ENCODE measurements at places on chromosomes 3 and 15. TPM values are rescaled to one million over a fixed set of nuclear protein-coding genes. Genes with fewer than 3 reads are reported as not detected.

Gene DUOXA2
- polyA plus RNA-seq, result not detected

Gene GABRG3
- not detected for polyA plus RNA-seq

- H3K4me3 ChIP-seq, result no peak overlapping the region
- H3K36me3 ChIP-seq, result peaks cover 5% of the 10 kb centered on the region
- H3K27ac ChIP-seq, result no peak overlapping the region
Observed at GRCh38 chr15:56839099-56839498, 79.3 kb upstream of the TCF12 start.

GRCh38 chr3:161199926-161200325 is 21.2 kb upstream of the NMD3 start:
- no peak for DNase-seq
- H3K27ac ChIP-seq, result no peak overlapping the region
- H3K4me1 ChIP-seq, result no peaks in the 10 kb centered on the region
- peaks cover 7% of the 10 kb centered on the region for H3K36me3 ChIP-seq

Gene ACKR2
- 0.18 TPM for polyA plus RNA-seq

DNA sequence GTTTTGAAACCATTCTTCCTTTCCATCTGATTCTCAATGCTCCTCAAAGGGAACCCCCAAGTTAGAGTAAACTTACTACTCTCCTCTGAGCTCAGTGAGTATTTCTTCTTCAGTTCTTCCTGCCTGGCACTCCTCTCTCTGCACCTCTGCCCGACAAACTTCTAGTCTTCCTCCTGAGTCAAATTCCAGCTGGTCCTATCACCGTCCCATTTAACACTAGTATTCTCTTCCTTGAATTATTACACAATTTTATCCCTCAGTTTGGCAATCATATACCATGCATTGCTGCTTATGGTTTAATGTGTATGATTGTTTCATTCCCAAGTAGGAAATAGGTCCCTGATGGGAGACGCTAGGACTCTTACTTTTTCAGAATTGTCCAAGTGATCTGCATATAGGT is 279.7 kb downstream of the MECOM start:
- H3K4me1 ChIP-seq, result no peaks in the 10 kb centered on the region
- no peaks in the 10 kb centered on the region for H3K27me3 ChIP-seq
- H3K4me3 ChIP-seq, result no peak overlapping the region
- no peak for DNase-seq
- no peak overlapping the region for H3K27ac ChIP-seq

GRCh38 chr3:1288805-1289494 is 196.1 kb downstream of the CNTN6 start:
- H3K27me3 ChIP-seq, result peaks cover 2% of the 10 kb centered on the region
- DNase-seq, result no peak
- H3K36me3 ChIP-seq, result no peaks in the 10 kb centered on the region
- no peak overlapping the region for H3K27ac ChIP-seq
- H3K4me3 ChIP-seq, result no peak overlapping the region
- no peaks in the 10 kb centered on the region for H3K4me1 ChIP-seq

GRCh38 chr15:96089405-96090058 is 241.0 kb upstream of the NR2F2 start:
- peaks cover 8% of the 10 kb centered on the region for H3K27me3 ChIP-seq
- DNase-seq, result no peak
- H3K36me3 ChIP-seq, result no peaks in the 10 kb centered on the region
- H3K27ac ChIP-seq, result no peak overlapping the region

- no peak overlapping the region for H3K4me3 ChIP-seq
- H3K27ac ChIP-seq, result no peak overlapping the region
- DNase-seq, result no peak
- no peaks in the 10 kb centered on the region for H3K36me3 ChIP-seq
- no peaks in the 10 kb centered on the region for H3K4me1 ChIP-seq
- no peaks in the 10 kb centered on the region for H3K27me3 ChIP-seq
Observed at GRCh38 chr3:31668242-31668641, 135.5 kb downstream of the STT3B start.

Gene COLQ
- 18.8 TPM for polyA plus RNA-seq

Gene MESP2
- polyA plus RNA-seq, result not detected

Gene PPP1R14D
- polyA plus RNA-seq, result not detected

Gene MESP1
- polyA plus RNA-seq, result 1.8 TPM

- H3K27me3 ChIP-seq, result no peaks in the 10 kb centered on the region
- DNase-seq, result no peak
- H3K36me3 ChIP-seq, result no peaks in the 10 kb centered on the region
- no peaks in the 10 kb centered on the region for H3K4me1 ChIP-seq
Observed at GRCh38 chr3:55797084-55797483, 310.0 kb upstream of the WNT5A start.

Gene COL8A1
- not detected for polyA plus RNA-seq

DNA sequence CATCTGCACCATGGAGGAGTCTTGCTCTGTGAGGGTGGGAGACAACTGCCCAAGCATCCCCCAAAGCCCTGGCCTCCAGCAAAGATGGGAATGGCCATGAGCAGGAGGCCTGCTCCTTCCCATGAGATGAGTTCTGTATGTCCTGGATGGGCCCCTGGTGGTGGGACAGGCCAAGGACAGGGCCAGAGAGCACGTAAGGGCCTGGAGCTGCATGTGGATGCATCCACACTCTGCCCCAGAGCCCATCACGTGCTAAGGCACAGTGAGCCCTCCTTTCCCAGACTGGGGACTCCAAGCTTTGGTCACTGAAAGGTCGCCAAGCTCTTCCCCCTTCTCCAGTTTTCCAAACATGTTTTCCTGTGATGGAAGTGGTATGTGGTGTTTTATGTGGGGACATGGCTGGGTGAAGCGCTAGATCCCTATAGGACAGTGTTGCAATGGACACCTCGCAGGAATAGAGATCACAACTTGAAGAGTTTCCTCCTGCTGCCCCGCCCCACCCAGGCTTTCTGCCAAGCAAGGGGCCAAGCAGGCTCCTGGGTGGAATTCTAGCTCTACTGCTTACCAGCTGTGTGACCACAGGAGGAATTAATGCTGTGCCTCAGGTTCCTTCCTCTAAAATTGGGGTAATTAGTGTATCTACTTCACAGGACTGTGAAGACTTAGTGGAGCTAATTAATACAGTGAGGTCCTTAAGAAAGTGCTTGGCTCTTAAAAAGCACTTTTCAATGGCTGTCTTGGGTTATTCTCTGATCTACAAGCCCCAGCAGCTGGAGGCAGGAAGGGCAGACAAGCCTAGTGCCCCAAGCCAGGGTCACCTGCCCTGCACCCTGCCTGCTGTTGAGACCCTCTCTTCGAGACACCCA is 106.4 kb upstream of the RPL32 start:
- peak overlapping the region; percentile 63 for H3K4me3 ChIP-seq
- H3K4me1 ChIP-seq, result peaks cover 59% of the 10 kb centered on the region
- H3K27me3 ChIP-seq, result no peaks in the 10 kb centered on the region
- no peaks in the 10 kb centered on the region for H3K36me3 ChIP-seq
- no peak for DNase-seq

GRCh38 chr3:122235147-122235546 is 51.7 kb downstream of the CASR start:
- peaks cover 21% of the 10 kb centered on the region for H3K4me1 ChIP-seq
- DNase-seq, result no peak
- no peaks in the 10 kb centered on the region for H3K36me3 ChIP-seq
- H3K27me3 ChIP-seq, result peaks cover 2% of the 10 kb centered on the region
- no peak overlapping the region for H3K27ac ChIP-seq

GRCh38 chr15:82663186-82663600 is 16.0 kb upstream of the CPEB1 start:
- H3K4me1 ChIP-seq, result no peaks in the 10 kb centered on the region
- no peak overlapping the region for H3K27ac ChIP-seq
- peaks cover 10% of the 10 kb centered on the region for H3K27me3 ChIP-seq

DNA sequence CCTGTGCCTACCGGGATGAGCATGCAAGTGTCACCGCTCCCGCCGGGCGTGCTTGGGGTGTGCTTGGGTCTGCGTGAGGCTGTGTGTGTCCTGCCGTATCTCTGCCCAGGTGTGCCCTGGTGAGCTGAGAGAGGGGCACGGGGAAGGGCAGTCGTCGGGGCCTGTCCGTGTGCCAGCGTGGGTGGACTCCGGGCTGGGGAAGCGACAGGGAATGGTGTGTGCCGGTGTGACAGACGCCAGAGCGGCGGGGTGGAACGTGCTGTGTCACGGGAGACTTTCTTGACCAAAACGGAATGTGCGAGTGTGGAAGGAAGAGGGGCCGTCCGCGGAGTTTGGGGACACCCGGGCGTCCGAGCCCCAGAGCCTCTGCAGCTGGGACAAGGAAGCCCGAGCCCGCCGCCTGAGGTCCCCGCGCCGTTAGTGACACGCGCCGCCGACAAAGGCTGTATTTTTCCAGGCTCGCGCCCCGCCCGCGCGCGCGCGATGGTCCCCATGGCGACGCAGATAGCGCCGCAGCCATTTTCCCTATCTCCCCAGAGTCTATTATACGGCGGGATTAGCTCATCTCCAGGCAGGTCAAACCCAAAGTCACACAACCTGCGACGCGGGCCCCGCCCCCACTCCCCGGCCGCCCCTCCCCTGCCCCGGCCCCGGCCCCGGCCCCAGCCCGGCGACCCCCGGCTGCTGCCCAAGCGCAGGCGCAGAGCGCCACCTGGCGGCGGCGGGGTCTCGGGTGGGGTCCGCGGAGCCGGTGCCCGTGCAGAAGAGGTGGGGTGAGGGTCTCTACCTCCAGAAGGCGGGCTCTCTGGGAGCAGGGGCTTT is 4.5 kb upstream of the GATA2 start:
- H3K27me3 ChIP-seq, result peaks cover 15% of the 10 kb centered on the region
- H3K36me3 ChIP-seq, result no peaks in the 10 kb centered on the region
- H3K4me1 ChIP-seq, result peaks cover 12% of the 10 kb centered on the region

DNA sequence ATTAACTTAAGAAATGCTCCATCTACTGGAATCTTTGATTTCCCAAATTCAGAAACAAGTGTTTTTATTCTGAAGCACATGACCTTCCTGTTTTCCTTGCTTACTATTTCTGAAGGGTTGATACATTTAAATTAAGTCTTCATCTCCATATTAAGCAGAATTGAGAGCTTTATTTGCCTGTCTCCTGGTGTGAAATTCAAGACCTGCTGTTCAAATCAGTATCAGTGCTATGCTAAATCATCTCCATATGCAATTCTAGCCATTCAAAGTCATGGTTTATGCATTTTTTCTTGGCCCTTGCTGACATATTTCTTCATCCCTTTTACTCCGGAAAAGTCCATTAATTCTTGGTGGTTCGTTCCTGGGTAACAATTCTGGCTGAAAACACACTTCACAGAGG is 195.4 kb downstream of the ATP8B4 start:
- H3K27ac ChIP-seq, result no peak overlapping the region
- H3K36me3 ChIP-seq, result peaks cover 55% of the 10 kb centered on the region
- no peaks in the 10 kb centered on the region for H3K4me1 ChIP-seq
- no peak for DNase-seq

GRCh38 chr3:49673715-49674496 is at the start of gene APEH:
TSS of gene APEH (plus strand) at chr3:49674351. CDS start at chr3:49674402, 51 bp downstream.
- H3K36me3 ChIP-seq, result peaks cover 4% of the 10 kb centered on the region
- H3K4me3 ChIP-seq, result peak within 1 kb of the TSS; percentile 93
- H3K27ac ChIP-seq, result peak within 1 kb of the TSS; percentile 94
- peaks cover 27% of the 10 kb centered on the region for H3K4me1 ChIP-seq

Gene MOBP
- not detected for polyA plus RNA-seq

DNA sequence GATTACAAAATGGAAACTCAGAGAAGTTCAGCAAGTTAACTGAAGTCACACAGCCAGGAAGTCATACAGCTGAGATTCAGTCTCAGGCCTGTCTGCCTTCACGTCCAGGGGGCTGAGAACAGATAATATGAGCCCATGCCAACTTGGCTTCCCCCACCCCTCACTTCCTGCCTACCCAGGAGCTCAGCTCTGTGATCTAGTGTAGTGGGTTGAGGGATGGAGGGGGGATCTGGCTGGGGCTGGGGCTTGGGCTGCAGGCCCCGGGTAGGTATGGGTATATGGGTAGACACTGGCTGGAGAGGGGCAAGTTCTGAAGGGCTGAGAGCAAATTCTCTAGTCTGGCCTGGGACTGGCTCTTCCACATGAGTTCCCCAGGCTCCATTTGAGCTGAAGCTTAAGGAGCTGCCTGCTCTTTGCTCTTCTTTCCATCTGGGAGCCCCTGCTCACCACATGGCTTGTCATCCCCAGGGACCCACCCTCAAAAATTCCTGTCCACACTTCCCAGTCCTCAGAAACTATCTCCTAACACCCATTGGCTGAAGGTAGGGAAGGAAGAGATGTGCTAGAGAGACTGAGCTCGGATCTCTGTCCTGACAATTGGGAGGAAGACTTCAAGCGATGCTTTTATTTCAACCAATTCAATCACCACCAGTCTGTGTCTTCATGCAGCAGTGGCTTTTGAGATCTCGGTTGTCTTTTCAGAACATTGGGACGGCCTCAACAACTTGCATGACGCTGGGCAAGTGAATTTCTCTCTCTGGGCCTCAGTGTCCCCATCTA is 2.0 kb downstream of the RASGRF1 start:
- no peaks in the 10 kb centered on the region for H3K36me3 ChIP-seq
- H3K27me3 ChIP-seq, result peaks cover 27% of the 10 kb centered on the region
- H3K27ac ChIP-seq, result no peak overlapping the region
- H3K4me3 ChIP-seq, result no peak overlapping the region

DNA sequence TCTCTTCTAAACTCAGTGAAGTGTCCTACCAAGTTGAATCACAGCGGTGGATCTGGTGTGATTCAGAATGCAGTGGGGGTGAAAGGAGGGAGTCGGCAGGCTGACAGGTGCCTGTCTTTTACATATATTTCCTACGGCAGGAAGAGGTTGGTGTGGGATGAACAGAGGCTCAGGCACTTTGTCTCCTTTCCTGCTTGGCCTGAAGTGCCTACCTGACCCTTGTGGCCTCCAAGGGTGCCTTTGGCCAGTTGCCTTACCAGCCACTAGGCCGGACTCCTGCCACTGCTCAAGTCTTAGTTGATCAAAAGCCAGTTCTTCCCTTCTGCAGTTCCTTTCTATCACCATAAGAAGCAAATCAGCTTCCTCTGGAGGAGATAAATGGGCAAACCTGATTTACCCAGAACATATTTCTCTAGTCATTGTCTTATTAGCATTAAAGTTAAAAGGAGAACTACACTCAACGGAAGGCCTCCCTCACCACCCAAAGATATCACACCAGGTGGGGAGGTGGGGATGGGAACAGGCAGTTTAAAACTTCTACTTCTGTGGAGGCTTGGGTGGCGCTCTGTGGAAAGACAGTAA is 52.1 kb downstream of the CRTC3 start:
- no peak overlapping the region for H3K4me3 ChIP-seq
- H3K4me1 ChIP-seq, result peaks cover 43% of the 10 kb centered on the region
- peak overlapping the region; percentile 77 for H3K27ac ChIP-seq
- no peak for DNase-seq

Gene LTK
- 0.48 TPM for polyA plus RNA-seq

Gene GNB5
- polyA plus RNA-seq, result 19.0 TPM

- H3K4me3 ChIP-seq, result no peak overlapping the region
- H3K27me3 ChIP-seq, result no peaks in the 10 kb centered on the region
- no peak for DNase-seq
- H3K36me3 ChIP-seq, result no peaks in the 10 kb centered on the region
- no peak overlapping the region for H3K27ac ChIP-seq
Observed at GRCh38 chr15:98786717-98787116, 138.4 kb downstream of the IGF1R start.

DNA sequence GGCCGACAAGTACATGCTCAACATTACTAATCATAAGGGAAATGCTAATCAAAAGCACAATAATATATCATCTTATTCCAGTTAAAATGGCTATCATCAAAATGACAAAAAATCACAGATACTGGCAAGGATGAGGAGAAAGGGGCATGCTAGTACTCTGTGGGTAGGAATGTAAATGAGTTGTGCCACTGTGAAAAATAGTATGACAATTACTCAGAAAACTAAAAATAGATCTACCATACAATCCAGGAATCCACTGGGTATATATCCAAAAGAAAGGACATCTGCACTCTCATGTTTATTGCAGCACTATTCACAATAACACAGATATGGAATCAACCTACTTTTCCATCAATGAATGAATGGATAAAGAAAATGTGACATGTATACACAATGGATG is 1256.5 kb downstream of the SI start:
- no peak for DNase-seq
- no peak overlapping the region for H3K4me3 ChIP-seq
- no peaks in the 10 kb centered on the region for H3K4me1 ChIP-seq
- H3K27ac ChIP-seq, result no peak overlapping the region
- no peaks in the 10 kb centered on the region for H3K36me3 ChIP-seq

Gene LRTM1
- not detected for polyA plus RNA-seq

GRCh38 chr3:43289401-43289800 is 3.1 kb downstream of the SNRK start:
- peak overlapping the region; percentile 96 for H3K27ac ChIP-seq
- H3K4me3 ChIP-seq, result peak overlapping the region; percentile 98

Measured in immature natural killer cell (primary cell).